ENCODE measurements at places on chromosomes 5 and 9.

DNA sequence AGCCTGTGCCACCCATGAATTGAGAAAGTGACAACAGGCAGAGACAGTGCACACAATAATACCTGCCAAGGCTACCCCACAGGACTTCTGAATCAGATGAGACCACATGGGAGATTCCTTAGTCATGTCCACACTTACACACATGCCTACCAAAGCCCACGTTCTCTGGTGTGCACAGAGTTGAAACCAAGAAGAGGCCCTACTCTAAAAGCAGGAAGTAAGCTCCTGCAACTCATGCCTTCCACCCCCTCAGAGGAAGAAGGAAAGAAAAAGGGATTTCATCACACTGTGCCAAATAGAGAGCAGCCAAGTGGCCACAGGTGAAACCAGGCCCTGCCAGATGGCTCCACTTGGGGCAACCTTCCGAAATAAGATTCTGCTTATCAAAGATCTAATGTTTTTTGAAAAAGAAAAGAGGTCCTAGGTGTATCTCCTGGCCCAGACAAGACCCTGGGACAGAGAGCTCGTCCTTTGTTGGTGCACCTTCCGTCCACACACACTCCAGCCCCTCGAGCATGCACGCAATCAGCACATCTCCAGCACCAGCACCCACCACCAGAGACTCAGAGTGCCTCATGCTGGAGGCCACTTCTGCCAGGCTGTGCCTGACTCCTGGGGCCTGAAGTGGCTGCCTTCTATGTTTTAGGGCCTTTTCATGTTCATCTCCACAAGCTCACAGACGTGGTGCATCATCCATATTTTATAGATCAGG, 114.6 kb upstream of the SPOCK1 start:
- DNase-seq, result peak; percentile 27

- DNase-seq, result no peak
Measured at GRCh38 chr9:20619487-20620200, 2.7 kb downstream of the MLLT3 start.

DNA sequence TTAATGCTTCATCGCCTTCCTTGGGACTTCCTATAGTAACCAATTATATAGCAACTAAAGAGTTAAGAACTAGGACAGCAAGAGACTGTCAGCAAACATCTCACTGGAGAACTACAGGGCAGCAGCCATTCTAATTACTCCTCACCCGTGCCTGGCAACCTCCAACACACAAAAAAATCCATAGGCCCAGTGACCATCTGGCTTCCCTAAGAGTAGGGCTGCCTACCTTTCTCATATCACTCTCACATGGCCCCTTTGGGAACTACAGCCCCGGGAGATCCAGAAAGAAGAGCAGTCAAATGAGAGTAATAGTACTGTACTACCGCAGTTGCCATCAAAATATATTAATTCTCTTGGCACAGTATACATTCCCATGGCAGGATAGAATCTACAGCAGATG, 5.7 kb downstream of the DCAF10 start:
- DNase-seq, result no peak

GRCh38 chr9:37066139-37066725, 32.2 kb upstream of the PAX5 start:
- DNase-seq, result no peak

GRCh38 chr9:93379051-93379450, 72.4 kb upstream of the FAM120A start:
- DNase-seq, result no peak

GRCh38 chr9:125538092-125538473, 168.9 kb downstream of the MAPKAP1 start:
- DNase-seq, result peak; percentile 92

DNA sequence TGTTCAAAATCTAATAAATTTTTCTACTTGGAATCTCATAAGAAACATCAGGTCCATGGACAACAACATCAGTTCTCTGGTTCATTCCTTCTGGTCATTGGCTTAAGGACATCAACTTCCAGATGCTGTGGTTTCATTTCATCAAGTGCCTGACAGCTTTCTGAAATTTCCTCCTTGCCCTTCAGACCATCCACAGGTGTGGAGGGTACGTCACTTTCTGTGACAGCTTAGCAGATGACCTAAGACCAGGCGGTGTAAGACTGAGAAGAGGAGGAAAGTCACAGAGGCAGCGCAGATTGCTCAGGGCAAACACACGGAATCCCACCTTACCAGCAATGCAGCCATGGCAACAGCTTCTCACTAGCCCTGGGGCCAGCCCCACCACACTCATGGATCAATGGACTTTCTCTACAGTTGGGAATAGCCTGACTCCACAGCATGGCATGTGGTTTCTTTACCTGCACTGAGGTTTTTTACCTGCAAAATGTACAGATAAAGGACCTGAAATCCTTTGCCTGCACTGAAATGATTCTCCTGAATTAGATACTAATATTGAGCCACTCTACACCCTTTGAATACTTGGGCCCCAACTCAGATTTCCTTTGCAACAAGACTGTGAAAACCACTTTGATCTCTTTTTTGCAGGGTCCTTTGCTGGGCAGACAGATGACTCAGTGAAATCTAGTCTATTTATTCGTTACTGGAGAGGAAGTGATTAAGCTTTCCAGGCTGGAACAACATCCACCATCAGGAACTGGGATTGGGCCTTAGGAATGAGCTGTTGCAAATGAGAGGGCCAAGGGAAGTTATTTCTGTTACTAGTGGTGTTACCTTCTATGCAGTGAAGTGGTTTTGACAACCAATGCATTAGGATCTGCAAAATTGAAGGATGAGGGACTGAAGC, 26.9 kb downstream of the TICAM2 start:
- peak; percentile 87 for DNase-seq

DNA sequence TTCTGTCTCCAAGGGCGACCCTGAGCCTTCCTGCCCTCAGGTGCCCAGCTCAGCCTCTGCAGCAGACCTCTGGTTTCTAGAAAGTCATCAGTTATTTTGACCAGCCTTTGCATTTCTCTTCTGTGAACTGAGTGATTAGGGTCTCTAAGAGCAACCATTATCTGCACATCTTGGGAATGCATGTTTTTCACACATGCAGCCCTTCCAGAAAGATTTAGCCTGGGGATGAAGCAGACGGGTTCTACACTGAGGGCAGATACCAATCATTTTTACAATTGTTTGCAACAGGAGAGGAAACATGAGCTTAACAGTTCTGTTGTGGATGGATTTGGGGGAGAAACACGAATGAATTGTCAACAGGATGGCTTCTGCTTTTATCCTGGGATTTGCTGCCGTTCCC, 90.1 kb upstream of the PITX1 start:
- no peak for DNase-seq

DNA sequence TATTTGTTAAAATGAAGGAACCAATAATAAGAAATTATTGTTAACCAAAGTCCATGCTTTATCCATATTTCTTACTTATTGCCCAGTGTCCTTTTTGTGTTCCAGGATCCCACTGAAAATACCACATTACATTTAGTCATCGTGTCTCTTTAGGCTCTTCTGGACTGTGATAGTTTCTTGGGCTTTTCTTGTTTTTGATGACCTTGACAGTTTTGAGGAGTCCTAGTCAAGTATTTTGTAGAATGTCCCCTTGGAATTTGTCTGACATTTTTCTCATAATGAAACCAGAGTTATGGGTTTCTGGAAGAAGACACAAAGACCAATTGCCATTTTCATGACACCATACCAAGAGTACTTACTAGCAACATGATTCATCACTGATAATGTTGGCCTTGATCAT, 13.6 kb upstream of the COMMD10 start:
- DNase-seq, result no peak

DNA sequence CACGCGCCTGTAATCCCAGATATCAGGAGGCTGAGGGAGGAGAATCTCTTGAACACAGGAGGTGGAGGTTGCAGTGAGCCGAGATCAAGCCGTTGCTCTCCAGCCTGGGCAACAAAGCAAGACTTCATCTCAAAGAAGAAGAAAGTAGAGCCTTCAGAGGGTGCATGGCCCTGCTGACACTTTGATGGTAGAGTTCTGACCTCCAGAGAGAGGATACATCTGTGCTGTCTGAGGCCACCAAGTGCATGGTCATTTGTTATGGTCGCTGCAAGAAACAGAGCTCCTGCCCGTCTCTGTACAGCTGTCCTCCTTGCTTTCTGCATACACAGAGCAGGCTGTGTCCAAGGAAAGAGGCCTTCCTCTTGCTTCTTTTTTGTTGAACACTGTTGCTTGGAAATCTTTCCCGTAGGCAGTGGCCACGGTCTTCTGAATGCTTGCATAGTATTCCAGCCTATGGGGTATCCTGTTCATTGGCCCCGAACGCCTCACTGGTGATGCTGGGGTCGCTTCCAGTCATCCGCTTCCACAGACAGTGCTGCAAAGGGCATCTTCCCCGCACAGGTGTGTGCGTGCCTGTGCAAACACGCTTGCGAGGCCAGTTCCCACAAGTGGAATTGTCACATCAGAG, 36.8 kb upstream of the UNC5A start:
- DNase-seq, result no peak

DNA sequence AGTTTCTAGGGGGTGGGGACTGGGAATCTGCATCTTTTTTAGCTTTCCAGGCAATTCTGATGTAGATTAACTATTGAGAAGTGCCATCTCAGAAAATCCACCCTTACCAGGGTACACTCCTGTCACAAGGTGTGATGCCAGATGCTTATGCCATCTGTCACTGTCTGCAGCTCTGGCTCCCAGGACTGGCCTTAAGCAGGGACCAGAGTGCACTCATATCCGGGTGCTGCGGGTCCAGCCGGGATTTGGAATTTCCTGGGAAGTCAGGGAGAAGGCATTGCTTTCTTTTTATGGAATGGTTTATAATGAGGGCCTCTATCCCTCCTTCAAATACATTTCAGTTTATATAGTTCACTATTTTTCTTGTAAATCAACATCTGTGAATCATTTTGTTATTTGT, 92.6 kb downstream of the TMEM174 start:
- DNase-seq, result no peak

GRCh38 chr9:88972401-88972800, 18.9 kb upstream of the S1PR3 start:
- no peak for DNase-seq
